Transverse colon (tissue), 4 donors: ENCODE measurements at places on chromosomes 13 and 19.

- no peak for DNase-seq
- no peaks in the 10 kb centered on the region for H3K4me1 ChIP-seq
- H3K4me3 ChIP-seq = no peak overlapping the region
- no peaks in the 10 kb centered on the region for H3K27me3 ChIP-seq
Measured at GRCh38 chr13:25816239-25816638, 235.6 kb downstream of the SHISA2 start.

GRCh38 chr19:38004521-38005223 is 97.7 kb downstream of the SIPA1L3 start:
- H3K36me3 ChIP-seq = no peaks in the 10 kb centered on the region
- H3K4me1 ChIP-seq = peaks cover 21% of the 10 kb centered on the region
- peak overlapping the region; percentile 74 for H3K27ac ChIP-seq
- peak overlapping the region; percentile 11 for H3K4me3 ChIP-seq

DNA sequence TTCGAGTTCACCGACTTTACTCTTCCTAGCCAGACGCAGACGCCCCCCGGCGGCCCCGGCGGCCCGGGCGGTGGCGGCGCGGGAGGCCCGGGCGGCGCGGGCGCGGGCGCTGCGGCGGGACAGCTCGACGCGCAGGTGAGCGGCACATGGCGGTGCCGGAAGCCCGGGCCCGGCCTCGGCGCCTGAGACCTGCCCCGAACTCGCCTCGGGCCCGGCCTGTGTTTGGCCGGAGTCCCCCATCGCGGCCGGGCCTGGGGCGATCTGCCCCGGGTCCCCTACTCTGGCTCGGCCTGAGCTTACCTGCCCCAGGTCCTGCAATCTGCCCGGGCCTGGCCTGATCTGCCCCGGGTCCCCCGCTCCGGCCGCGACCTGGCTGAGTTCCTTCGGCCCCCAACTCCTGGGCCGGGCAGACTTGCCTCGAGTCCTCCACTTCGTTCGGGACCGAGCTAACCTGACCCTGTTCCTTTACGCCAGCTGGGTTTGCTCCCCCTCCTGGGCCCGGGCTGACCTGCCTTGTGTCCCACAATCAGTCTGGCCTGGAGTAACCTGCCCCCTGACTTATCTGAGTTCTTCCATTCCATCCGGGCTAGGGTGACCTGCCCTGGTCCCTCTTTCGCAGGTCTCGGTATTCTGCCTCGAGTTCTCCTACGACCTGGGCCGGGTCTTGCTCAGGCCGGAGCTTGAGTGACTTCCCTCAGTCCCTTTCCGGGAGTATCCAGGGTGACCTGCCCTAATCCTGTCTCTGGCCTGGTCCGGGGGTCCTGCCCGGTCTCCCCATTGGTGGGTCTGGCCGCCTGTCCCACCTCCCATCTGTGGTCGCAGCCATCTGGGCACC is 764 bp downstream of the UPF1 start:
- H3K27me3 ChIP-seq = no peaks in the 10 kb centered on the region
- H3K36me3 ChIP-seq = no peaks in the 10 kb centered on the region
- peak overlapping the region; percentile 93 for H3K27ac ChIP-seq
- DNase-seq = peak; percentile 42

DNA sequence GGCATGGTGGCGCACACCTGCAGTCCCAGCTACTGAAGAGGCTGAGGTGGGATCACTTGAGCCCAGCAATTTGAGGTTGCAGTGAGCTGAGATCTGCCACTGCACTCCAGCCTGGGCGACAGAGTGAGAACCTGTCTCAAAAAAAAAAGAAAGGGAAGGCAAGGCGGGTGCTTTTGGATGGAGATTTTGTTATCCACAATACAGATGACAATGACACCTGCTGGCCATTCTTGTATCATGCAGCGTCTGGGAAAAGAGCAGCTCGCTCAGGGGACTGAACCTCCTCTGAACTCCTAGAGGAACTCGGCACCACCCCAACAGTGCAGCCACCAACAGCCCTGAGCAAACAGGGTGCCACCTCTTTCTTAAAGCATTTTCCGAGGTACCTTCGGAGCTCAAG is 22.8 kb downstream of the HAUS8 start:
- no peak overlapping the region for H3K4me3 ChIP-seq
- H3K27ac ChIP-seq = no peak overlapping the region
- H3K27me3 ChIP-seq = no peaks in the 10 kb centered on the region
- peak; percentile 64 for DNase-seq
- no peaks in the 10 kb centered on the region for H3K36me3 ChIP-seq

DNA sequence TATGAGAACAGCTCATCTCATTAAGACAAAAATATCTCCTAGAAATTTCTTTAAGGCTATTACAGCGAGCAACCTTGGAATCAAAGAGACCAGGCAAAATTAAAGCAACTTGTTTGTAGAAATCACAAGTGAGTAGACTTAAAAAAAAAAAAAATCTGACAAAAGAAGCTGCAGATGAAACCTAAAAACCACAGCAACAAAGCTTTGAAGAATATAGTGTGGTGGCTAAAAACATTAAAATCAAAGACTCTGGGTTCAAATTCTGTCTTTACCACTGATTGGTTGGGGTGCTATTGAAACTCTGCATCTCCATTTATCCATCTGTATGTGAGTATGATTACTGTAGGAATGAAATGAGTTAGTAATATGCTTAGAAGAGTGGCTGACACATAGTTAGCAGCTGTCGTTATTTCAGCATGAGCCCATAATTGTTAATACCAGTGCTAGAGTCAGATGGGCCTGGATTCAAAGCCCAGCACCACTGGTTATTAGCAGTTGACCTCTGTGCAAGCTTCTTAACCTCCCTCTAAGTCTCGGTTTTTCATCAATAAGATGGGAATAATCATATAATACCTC is 157.6 kb downstream of the FOXO1 start:
- H3K27me3 ChIP-seq = no peaks in the 10 kb centered on the region
- H3K4me3 ChIP-seq = no peak overlapping the region
- H3K36me3 ChIP-seq = no peaks in the 10 kb centered on the region
- no peak for DNase-seq
- no peaks in the 10 kb centered on the region for H3K4me1 ChIP-seq
- no peak overlapping the region for H3K27ac ChIP-seq

DNA sequence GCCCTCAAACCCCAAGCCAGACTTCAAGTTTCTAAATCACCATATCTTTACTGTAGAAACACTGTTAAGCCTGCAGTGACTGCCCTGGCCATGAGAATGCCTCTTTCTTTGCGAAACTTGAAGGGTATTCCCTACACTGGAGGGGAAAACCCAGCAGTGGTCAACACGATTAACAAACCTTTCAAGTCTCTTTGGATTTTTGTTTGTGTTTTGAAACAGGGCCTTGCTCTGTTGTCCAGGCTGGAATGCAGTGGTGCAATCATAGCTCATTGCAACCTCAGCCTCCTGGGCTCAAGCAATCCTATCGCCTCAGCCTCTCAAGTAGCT is 17.4 kb upstream of the POMP start:
- no peak for DNase-seq
- H3K27me3 ChIP-seq = no peaks in the 10 kb centered on the region
- no peaks in the 10 kb centered on the region for H3K4me1 ChIP-seq
- no peak overlapping the region for H3K27ac ChIP-seq
- H3K36me3 ChIP-seq = no peaks in the 10 kb centered on the region

- no peak for DNase-seq
- H3K4me3 ChIP-seq = no peak overlapping the region
- H3K27ac ChIP-seq = no peak overlapping the region
- peaks cover 72% of the 10 kb centered on the region for H3K27me3 ChIP-seq
- H3K36me3 ChIP-seq = no peaks in the 10 kb centered on the region
- H3K4me1 ChIP-seq = peaks cover 58% of the 10 kb centered on the region
Measured at GRCh38 chr19:1466461-1467214, 12.4 kb downstream of the C19orf25 start.
